ENCODE measurements at places on chromosomes 13 and 19. TPM values are rescaled to one million over a fixed set of nuclear protein-coding genes. Genes with fewer than 3 reads are reported as not detected.

BEST2 gene
- not detected for total RNA-seq

LILRA6 gene
- total RNA-seq, result not detected

ZNF90 gene
- 1.6 TPM for total RNA-seq

KLK6 gene
- 0.08 TPM for total RNA-seq

LHFPL6 gene
- 46.1 TPM for total RNA-seq

GARIN5A gene
- total RNA-seq, result 0.53 TPM

ZNF837 gene
- total RNA-seq, result 0.35 TPM

PRODH2 gene
- not detected for total RNA-seq

MEIS3 gene
- total RNA-seq, result 48.6 TPM

ZNF888 gene
- total RNA-seq, result 4.6 TPM

ICAM5 gene
- total RNA-seq, result 0.94 TPM

PDE4C gene
- 2.1 TPM for total RNA-seq

DOHH gene
- total RNA-seq, result 6.0 TPM

SHANK1 gene
- 0.68 TPM for total RNA-seq

ZNF154 gene
- total RNA-seq, result 4.4 TPM

RAB8A gene
- 95.4 TPM for total RNA-seq

DNAAF3 gene
- total RNA-seq, result 0.23 TPM

BLOC1S3 gene
- 2.0 TPM for total RNA-seq

ZNF98 gene
- not detected for total RNA-seq

SHISA2 gene
- total RNA-seq, result under 0.01 TPM

CDC42EP5 gene
- total RNA-seq, result 41.0 TPM

CYP2A6 gene
- not detected for total RNA-seq

KLK12 gene
- total RNA-seq, result not detected

ZNF835 gene
- 0.08 TPM for total RNA-seq

IL27RA gene
- 4.4 TPM for total RNA-seq
